ENCODE measurements at places on chromosomes 3 and 15. TPM values are rescaled to one million over a fixed set of nuclear protein-coding genes. Genes with fewer than 3 reads are reported as not detected.

MYRIP gene
- total RNA-seq, result 8.6 TPM

CCR4 gene
- total RNA-seq, result 0.22 TPM

FBXL2 gene
- 30.1 TPM for total RNA-seq

ESYT3 gene
- total RNA-seq, result 3.6 TPM

EPHB1 gene
- 8.7 TPM for total RNA-seq

C3orf49 gene
- total RNA-seq, result not detected
